HCEC 1CT (cell line): ENCODE measurements at places on chromosomes 4 and X.
A peak's percentile ranks its signal among the peaks of the same experiment; 100 is the strongest.

- DNase-seq: no peak
Measured at GRCh38 chr4:82893942-82894341, 3.0 kb upstream of the SEC31A start.

GRCh38 chr4:175823015-175823742, 11.1 kb upstream of the GPM6A start:
- DNase-seq: no peak

GRCh38 chr4:12139296-12139695, 710.6 kb upstream of the HS3ST1 start:
- DNase-seq: no peak

- DNase-seq: no peak
Measured at GRCh38 chr4:87426865-87427517, 4.6 kb downstream of the NUDT9 start.

- no peak for DNase-seq
Measured at GRCh38 chr4:139279760-139280620, at the start of gene MGARP. Gene MGARP, minus strand, starts transcription at chr4:139280225. Its CDS starts 67 bp downstream, at chr4:139280158.

DNA sequence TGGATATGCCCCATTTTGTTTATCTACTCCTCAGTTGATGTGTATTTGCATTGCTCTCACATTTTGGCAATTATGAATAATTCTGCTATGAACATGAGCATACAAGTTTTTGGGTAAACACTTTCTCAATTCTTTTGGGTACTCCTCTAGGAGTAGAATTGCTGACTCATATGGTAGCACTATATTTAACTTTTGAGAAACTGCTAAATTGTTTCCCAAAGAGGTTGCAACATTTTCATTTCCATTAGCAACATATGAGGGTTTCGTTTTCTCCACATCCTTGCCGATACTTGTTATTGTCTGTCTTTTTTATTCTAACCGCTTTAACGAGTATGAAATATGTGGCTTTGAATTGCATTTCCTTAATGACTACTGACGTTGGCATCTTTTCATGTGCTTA, 185.4 kb downstream of the TSPAN5 start:
- DNase-seq: peak; percentile 48

DNA sequence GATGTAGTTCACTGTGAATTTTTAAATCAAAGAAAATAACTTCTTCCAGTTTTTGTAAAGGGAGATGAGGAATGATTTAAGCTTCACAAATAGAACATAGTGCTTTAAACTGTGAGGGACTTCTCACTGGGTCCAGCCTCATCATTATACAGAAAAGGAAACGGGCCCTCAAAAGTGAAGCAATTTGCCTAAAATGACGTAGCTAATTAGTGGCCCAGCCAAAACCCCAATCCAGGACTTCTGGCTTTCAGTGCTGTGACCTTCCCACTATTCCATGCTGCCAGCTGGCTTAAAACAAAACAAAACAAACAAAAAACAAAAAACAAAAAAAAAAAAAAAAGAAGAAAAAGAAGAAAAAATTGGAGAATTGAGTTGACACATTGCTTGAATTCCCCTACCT, 45.0 kb upstream of the STOX2 start:
- no peak for DNase-seq

DNA sequence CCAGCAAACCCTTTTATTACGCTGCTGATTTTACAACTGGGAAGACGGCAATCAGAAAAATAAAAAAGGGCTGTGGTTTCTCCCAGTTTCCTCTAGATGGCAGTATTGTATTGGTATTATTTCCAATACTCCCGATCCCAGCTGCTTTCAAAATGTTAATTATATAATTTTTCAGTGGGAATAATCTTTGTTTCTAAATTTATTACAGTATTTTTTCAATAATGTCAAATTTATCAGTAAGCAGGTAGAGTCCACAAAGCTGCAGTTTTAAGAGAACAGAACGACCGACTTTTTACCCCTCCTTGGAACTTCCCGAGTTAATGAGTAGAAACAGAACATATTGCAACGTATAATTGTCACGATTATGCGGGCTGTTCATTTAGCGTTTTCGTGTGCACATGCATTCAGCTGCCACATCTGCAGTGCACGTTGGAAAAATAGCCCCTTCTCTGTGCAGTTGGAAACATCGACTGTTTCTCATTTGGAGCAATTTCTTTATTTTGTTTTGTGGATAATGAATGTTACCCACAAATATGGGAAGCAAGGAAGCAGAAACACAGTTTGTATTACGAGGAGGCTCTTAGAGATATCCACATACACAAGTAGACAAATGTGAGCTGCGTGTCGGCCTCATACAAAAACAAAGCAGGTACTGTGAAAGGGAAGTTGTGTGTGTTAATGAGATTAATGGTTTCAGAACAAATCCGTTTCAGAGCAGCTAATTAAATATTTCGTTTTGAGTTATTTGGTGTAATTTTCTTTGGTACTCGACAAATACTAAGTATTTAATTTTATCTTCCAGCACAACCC, 188.0 kb downstream of the STIM2 start:
- no peak for DNase-seq

- DNase-seq: no peak
Measured at GRCh38 chrX:118780509-118780908, 43.1 kb upstream of the ZCCHC12 start.

GRCh38 chr4:56448301-56448700, 12.2 kb downstream of the PAICS start:
- DNase-seq: no peak

GRCh38 chr4:166625018-166625637, 609.2 kb downstream of the SPOCK3 start:
- DNase-seq: no peak

DNA sequence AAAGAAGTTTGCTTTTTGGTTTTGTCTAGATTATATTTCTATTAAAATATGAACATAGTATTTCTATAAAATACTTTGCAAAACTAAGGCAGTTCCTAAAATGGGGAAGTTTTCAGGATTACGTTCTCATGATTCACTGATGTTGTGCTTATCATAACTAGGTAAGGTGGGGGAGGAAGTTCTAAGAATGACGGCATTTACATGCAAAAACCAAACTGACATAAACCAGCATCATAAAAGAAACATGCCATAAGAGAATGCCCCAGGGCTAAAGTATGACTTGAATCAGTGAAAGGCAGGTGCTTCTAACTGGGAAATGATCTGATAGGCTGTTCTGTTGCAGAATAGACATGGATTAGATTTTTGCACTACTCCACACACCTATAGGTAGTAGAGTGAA, 204.7 kb upstream of the JADE1 start:
- DNase-seq: no peak

DNA sequence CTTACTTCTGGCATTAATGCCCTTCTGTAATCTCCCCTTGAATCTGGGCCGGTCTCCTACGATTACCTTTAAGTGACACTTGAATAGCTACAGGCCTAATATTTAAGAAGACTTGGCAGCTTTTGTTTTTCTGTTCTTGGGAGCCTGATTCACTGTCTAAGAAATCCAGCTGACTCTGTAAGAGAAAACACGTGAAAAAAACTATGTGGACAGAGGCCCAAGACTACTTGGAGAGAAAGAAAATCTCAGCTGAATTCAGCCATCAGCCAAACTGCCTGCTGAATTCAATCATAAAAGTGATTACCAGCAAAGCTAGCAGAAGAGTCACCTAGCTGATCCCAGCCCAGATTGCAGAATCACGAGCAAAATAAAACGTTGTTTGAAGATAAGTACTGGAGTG, 521.2 kb downstream of the MID1IP1 start:
- no peak for DNase-seq

GRCh38 chrX:150848914-150849365, 49.5 kb downstream of the CD99L2 start:
- DNase-seq: no peak

GRCh38 chr4:171583790-171584189, 229.4 kb upstream of the GALNTL6 start:
- no peak for DNase-seq

GRCh38 chr4:168667921-168668320, 171.1 kb downstream of the PALLD start:
- no peak for DNase-seq

GRCh38 chrX:43456063-43456462, 200.0 kb upstream of the MAOA start:
- DNase-seq: no peak

DNA sequence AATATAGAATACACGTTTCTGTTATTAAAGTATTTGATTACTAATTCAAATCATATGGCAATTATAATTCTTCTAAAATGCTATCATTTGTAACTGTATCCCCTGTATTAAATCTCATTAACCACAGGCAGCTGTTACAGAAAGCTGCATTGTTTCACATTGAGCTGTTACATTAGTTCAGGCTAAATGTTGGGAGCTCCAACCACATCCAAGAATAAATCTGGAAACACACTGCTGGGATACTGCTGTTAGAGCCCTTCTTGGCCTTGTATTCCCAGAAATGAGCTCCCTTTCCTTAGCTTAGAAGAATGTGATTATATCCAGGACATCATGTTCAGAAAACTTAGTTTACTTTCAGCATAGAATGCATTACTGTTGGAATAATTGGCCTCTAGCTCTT, 48.2 kb downstream of the GUCY1B1 start:
- peak; percentile 63 for DNase-seq

DNA sequence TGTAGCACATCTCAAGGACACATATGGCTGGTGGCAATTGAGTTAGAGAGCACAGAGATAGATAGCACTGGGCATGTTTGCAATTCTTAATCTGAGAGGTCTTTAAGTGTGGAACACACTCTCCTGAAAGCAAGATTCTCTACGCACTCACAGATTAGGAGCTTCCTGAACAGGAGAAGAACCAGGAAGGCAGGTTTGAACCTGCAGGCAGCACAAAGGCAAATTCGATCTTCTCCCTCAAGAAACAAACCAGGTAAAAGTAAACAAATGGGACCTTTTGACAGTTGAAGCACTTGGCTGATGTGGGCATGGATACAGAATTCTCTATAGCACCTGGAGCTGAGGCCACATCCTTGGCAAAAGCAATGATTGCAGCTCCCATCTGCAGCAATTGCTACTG, 24.3 kb downstream of the HS3ST1 start:
- DNase-seq: no peak

GRCh38 chr4:36285784-36286480, 4.5 kb downstream of the DTHD1 start:
- no peak for DNase-seq

DNA sequence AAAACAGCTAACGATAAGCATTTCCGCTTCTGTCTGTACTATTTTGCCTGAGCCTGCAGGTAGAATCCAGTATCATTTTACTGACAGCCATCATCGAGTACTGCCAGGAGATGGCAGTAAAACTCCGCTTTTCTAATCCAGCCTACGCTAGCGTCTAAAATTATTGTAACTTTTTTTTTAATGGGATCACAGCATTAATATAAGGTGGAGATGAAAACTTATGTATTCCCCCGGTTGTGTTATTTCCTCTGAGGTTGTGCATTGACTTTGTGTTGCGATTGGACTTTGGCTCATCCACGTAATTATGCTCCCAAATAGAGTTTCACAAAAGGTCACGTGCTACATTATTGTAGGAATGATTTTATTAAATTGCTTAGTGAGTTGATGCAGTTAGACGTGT, 248.1 kb downstream of the C4orf33 start:
- DNase-seq: no peak

- DNase-seq: no peak
Measured at GRCh38 chr4:48858130-48858529, 27.2 kb downstream of the OCIAD1 start.

DNA sequence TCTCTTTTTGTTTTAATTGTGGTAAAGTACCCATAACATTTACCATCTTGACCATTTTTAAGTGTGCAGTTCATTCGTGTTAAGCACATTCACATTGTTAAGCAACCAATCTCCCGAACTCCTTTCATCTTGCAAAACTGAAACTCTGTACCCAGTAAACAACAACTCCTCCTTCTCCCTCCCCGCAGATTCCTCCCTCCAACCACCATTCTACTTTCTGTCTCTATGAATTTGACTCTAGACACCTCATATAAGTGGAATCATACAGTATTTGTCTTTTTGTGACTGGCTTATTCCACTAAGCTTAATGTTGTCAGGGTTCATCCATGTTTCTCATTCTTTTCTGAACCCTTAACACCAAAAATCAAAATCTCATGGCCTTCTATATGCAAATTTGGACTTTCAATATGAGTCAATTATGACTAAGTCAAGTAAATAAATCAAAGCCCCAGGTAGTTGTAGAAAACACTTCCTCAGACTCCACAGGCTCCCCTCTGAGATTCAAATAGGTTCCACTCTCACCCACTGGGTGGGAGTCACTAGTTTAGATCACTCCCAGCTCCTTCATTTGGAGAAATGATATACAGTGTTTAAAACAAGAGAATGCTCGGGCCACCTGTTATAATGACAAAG, 9.8 kb upstream of the RTL5 start:
- DNase-seq: no peak

- peak; percentile 37 for DNase-seq
Measured at GRCh38 chr4:106569146-106570031, 200.8 kb upstream of the GIMD1 start.

GRCh38 chr4:83151651-83152050, 37.1 kb upstream of the PLAC8 start:
- DNase-seq: no peak

DNA sequence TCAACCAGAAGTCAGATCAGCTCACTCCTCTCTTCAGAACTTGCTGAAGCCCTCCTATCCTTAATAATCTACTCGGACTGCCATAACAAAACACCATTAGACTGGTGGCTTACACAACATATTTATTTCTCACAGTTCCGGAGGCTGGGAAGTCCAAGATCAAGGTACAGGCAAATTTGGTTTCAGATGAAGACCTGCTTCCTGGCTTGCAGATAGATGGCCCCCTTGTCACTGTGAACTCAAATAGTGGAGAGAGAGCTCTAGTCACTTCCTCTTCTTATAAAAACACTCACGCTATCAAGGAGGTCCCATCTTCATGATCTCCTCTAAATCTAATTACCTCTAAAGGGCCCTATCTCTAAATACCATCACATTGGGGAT, 125.1 kb downstream of the CAMK2D start:
- no peak for DNase-seq

DNA sequence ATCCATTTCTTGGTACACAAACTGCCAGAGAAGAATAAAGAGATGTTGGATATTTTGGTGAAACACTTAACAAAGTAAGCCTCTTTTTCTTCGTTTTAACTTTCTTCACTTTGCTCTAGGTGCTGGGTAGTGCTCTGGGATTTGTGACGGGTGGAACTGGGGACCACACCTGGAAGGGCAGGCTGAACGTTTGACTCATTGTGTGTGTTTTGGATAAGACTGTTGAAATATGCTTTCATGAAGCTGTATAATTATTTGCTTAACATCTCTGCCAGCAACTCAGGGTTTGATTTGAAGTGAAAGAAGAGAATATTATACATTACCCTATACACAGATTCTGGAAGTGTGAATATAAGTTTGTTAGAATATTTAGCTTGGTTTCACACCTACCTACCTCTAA, 233.2 kb downstream of the ARHGAP10 start:
- DNase-seq: no peak
